ENCODE measurements at places on chromosomes 6 and 20. TPM values are rescaled to one million over a fixed set of nuclear protein-coding genes. Genes with fewer than 3 reads are reported as not detected.

Gene SYNJ2
- 17.5 TPM for total RNA-seq

- no peak for DNase-seq
Observed at GRCh38 chr6:135703621-135704020, 147.9 kb upstream of the PDE7B start.

GRCh38 chr6:25717866-25718740, 36.4 kb upstream of the SLC17A4 start:
- DNase-seq: no peak

Gene LRRC73
- total RNA-seq: 0.13 TPM

Gene NKX2-4
- total RNA-seq: not detected

Data from CD8-positive, alpha-beta memory T cell (primary cell).